ENCODE measurements at places on chromosomes 12 and 14.

DNA sequence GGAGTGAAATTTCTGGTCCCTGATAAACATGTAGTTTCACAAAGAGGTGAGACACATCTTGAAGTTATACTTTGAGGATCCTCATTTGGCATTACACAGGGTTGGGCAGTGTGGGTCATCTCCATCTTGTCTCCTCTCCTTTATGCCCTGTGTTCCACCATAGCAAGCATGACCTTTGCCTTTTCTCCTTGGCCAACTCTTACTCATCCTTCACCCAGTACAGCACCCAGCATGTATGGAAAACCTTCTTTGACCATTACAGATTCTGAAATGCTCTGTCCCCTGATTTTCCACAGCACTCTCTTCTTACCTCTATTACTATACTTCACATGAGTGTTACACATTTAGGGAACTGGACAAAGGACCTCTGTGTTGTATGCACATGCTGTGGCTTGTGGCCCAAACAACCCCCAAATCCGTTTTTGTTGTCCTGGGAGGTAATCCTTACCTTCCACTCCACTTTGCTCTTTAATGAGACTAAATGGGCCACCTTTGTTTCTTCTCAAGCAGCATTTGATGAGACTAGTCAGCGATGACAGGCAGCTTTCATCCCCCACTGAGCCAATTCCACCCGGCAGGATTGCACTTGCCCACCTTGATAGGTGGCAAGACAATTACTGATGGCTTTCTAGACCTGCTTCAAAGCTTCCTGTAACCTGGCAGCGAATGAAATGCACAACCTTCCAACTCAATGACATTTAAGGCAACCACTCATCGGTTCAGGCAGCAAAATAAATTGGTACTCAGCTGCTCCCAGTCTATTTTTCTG is 163.5 kb downstream of the MON2 start:
- DNase-seq, result no peak

- DNase-seq, result no peak
Observed at GRCh38 chr14:69039288-69039628, 60.2 kb upstream of the ACTN1 start.

DNA sequence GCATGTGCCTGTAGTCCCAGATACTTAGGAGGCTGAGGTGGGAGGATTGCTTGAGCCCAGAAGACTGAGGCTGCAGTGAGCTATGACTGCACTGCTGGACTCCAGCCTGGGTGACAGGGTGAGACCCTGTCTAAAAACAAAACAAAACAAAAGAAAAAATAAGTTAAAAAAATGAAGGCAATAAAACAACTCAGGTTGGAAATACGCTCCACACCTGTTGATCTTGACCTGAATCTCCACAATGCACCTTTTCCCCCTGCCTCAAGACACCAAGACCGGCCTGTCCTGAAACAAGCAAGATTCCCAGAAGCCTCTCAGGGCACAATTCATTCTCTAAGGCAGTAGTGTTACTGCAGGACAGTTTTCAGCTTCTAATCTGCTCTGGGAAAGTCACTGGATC is 20.8 kb upstream of the CEBPE start:
- DNase-seq, result no peak

DNA sequence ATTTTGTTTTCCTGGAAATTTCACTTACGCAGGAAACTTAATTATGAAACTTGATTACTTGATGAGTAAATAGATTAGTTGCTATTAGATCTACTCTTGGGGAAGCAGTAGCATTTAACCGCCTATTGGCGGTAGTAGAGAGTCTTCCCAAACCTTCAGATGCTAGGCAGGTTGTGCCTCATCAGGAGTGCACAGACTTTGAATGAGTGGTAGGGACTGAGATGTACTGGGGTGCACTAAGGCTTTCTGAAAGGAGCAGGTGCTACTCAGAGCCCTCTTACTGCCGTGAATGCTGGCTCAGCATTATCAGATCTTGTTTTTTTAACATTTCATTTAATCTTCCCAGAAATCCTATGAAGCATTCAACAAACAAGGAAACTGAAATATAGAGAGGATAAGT is 7.7 kb downstream of the GATC start:
- DNase-seq, result no peak

DNA sequence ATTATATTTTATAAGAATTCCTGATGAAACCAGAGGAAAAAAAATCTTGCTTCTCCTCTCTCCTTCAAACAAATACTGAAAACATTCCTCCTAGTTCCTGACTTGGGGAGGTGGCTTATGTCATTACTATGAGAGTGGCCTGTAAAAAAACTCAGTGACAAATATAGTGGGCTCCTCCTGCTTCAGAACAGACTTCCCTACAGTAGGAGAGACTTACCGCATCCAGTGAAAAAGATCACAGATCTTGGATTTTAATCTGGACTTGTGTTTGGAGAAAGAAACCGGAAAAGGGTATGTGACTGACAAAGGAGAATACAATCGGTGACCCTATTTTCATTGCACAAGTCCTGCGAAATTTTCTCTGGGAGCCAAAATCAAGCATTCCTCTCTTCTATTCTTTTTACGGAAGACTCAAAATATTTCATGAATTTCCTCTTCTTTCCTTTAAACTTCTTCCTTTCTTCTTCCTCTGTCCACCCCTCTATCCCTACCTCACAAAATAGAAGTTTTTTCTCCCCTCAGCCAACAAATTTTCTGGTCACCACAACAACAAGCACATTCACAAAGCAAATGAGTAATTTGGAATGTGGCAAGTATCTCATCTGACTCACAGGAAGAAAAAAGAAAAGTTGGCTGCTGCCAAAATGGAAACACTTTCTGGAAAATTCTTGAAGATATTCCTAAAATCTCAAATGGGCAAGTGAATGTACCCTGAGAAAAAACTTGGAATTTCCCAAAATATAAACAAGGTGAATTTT is 185.1 kb upstream of the CDKN3 start:
- no peak for DNase-seq

DNA sequence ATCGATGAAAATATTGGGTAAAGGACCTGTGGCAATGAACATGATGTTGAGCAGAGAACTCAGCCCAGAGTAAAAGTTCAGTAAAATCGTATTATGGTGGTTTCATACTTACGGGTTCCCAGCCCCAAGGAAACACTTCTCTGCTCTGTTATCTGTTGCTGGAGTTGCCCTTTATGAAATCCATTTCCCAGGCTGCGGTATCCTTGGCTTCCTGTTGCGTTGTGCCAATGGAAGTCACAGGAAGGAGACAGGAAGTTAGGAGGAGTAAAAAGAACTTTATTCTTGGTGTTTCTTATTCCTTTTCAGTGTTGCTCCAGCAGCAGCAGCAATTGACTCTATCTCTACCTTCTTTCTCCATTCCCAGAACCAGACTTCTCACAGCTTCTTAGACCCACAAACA is 965.2 kb downstream of the VRK1 start:
- no peak for DNase-seq

GRCh38 chr12:131327521-131328488 is 374.1 kb downstream of the ADGRD1 start:
- DNase-seq, result no peak

- DNase-seq, result no peak
Observed at GRCh38 chr14:34161351-34162082, 210.6 kb upstream of the EGLN3 start.

- no peak for DNase-seq
Observed at GRCh38 chr12:58087423-58088127, 146.2 kb downstream of the ATP23 start.

GRCh38 chr12:8120072-8120713 is 3.2 kb upstream of the CLEC4A start:
- no peak for DNase-seq

DNA sequence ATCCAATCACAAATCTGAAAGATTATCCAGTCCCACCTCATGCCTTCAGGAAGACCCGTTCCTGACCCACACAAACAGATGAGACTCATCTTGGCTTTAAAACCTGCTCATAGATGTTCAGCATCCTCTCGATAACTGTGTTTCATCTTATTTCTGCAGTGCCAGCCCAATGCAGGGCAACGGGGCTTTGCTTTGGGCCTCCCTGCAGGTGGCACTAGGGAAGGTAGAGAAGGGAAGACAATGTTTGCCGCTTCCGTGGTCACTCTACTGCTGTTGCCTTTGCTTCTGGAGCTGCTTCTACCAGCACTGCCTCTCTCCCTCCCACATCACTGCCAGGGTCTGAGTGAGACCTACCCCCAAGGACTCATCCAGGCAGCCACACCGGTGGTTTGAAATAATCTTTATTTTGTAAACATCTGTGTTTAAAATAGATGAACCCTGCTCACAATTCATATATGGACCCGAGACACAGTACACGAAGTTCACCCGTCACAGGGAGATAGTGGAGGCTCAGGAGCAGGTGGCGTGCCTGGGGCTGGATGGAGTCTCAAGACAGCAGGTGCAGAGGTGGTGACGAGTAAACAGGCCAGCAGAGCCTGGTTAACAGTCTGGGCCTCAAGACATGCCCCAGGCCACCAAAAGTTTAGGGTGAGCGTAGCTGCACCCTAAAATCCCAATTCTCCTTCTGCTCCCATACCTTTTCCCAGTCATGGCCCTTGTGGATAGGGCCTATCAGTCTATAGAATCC is 3.1 kb upstream of the GPX2 start:
- no peak for DNase-seq

GRCh38 chr14:106509176-106509575 is 982.8 kb downstream of the TMEM121 start:
- DNase-seq, result no peak

Measured in cortex of kidney (tissue), 1 donor.